Stimulated activated CD4-positive, alpha-beta T cell treated with anti-CD3 and anti-CD28 coated beads, TNF-alpha, amount 100 ng/mL, for 48 hours (primary cell): ENCODE measurements at places on chromosomes 6 and 20.

- DNase-seq: no peak
These were observed 60.7 kb downstream of the GRIK2 start for GRCh38 chr6:101454106-101454676.

DNA sequence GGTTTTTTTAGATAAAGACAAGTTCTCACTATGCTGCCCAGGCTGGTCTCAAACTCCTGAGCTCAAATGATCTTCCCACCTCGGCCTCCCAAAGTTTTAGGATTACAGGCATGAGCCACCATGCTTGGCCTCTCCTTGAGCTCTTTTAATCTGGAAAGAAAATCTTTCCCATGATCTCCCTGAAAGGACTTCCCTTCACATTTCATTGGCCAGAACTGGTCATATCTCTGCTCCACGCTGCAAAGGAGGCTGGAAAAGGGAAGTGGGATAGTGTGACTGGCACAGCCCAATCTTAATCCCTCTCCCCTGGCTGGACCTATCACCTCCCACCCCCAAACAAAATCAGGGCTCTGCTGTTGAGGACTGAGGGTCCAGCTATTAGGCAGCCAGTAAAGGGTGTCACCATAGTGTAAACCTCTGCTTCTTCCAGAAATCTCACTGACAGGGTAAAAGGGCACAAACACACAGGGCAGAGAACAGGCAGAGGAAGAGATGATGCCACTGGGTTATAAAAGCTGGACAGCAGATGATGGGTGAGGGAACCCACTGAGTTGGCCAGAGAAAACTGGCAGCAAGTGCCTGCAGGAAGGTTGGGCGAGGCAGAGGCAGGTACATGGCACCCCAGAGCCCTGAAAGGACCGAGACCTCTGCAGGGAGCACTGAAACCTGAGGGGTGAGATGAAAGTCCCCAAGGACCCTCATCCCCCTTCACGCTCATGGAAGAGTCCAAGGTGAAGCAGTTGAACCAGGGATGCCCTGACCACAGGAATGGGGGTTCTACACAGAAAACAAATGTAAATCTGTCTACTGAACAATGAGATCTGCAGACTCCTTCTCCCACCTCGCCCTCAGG is 83.1 kb upstream of the PTPN1 start:
- DNase-seq: no peak

DNA sequence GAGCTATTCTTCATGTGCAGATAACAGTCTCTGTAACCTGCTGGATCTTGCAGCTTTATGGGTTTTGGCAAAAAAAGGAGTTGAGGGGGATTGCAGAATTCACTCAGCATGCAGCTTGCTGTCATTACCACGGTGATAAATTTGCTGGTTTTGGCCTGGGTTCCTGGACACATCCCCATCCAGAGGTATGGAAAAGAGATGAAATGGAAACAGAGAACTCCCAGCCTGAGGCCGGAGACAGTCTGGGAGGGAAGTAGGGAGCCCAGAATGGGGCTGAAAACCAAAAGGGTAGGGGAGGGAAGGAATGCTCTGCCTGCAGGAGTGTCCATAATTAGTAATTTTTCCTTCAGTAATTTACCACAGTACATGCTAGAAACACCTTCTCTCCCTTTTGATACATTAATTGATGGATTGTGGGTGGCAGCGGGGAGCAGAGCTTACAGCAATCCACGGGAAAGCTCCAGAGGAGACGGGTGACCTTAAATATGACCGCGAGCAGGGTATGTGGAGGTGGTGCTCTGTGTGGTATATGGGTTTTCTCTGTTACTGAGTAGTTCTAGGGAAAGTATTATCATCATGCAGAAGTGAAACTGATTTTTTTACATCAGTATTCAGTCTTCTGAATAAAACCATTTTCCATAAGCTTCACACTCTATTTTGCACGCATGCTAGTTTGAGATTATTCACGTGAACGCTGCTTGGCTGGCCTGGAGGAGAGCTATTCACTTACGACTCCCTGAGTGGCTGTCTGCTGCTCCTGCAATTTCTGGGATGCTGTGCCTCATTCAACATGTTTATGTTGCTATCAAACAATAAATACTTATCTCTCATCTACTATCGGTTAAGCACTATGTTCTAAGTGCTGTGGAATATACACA is 66.3 kb upstream of the KCNK16 start:
- no peak for DNase-seq

DNA sequence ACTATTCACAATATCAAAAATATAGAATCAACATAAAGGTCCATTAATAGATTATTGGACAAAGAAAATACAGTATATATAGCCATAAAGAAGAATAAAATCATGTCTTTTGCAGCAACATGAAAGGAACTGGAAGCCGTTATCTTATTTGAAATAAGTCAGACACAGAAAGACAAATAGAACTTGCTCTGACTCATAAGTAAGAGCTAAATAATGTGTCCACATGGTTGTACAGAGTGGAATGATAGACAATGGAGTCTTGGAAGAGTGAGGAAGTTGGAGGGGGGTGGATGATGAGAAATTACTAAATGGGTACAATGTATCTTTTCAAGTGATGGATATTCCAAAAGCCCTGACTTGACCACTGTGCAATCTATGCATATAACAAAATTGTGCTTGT is 613.5 kb downstream of the PHF3 start:
- no peak for DNase-seq

- DNase-seq: no peak
These were observed 22.0 kb upstream of the RIPK1 start for GRCh38 chr6:3046295-3046694.

DNA sequence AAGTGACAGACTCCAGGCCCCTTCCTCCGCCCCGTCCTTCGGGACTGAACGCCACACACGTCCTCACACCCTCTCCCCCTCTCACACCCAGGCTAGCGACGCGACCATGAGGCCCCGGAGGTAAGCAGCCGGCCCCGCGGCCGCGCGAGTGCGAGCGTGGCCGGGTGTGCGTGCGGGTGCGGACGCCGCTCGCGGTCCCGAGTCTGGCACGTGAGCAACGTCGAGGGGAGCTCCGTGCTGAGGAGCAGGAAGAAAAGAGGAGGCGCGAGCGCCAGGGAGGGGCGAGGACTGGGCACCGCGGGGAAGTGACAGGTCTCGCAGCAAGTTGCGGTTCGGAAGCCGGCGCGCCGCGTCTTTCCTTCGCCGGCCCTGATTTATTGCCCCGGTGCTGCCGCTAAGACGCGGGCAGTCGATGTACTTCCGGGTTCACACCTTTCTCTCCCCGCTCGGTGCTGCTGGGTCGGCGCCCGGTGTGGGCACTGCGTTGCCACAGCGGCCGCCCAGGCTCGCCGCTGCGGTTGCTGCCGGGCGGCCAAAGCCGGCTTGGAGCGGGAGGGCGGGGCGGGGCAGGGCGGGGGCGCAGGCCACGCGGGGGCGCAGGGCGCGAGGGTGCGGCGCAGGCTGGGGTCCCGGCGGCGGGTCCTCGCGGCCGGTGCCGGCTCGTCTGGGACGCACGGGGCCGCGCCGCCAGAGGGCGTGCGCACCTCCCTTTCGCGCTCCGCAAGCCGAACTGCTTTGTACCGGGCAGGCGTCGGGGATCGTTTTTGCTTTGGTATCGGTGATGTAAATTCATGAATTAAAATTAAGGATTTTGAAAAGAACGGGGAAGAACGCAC is 15.8 kb upstream of the LIN28B start:
- DNase-seq: no peak
